ENCODE measurements at places on chromosomes 16 and 17. TPM values are rescaled to one million over a fixed set of nuclear protein-coding genes. Genes with fewer than 3 reads are reported as not detected.
A peak's percentile ranks its signal among the peaks of the same experiment; 100 is the strongest.

Gene ITGB4
- total RNA-seq, result 21.1 TPM

- H3K4me1 ChIP-seq, result peaks cover 16% of the 10 kb centered on the region
- DNase-seq, result no peak
- H3K36me3 ChIP-seq, result no peaks in the 10 kb centered on the region
- no peak overlapping the region for H3K27ac ChIP-seq
- no peak overlapping the region for H3K4me3 ChIP-seq
Measured at GRCh38 chr17:76378548-76379274, 5.7 kb upstream of the SPHK1 start.

DNA sequence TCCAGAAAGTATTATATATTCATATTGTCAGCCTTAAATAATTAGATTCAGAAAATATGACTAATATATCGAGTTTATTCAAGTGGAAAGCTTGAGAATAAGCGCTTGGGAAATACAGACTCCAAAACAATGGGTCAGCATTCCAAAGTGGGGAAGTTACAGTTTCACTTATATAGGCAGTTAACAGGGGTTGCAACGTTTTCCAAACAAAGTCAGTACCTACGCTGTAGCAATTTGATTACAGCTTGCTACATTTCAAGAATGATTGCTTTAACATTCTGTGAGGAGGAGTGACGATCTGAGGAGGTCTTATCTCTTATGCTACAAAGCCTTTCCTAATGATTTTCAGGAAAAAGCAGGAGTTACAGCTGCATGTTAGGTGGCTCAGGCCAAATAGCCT, 34.2 kb upstream of the HS3ST3A1 start:
- H3K27me3 ChIP-seq, result no peaks in the 10 kb centered on the region
- H3K4me1 ChIP-seq, result peaks cover 4% of the 10 kb centered on the region
- no peak overlapping the region for H3K27ac ChIP-seq
- no peaks in the 10 kb centered on the region for H3K36me3 ChIP-seq
- H3K4me3 ChIP-seq, result no peak overlapping the region

Gene EVPLL
- not detected for total RNA-seq

DNA sequence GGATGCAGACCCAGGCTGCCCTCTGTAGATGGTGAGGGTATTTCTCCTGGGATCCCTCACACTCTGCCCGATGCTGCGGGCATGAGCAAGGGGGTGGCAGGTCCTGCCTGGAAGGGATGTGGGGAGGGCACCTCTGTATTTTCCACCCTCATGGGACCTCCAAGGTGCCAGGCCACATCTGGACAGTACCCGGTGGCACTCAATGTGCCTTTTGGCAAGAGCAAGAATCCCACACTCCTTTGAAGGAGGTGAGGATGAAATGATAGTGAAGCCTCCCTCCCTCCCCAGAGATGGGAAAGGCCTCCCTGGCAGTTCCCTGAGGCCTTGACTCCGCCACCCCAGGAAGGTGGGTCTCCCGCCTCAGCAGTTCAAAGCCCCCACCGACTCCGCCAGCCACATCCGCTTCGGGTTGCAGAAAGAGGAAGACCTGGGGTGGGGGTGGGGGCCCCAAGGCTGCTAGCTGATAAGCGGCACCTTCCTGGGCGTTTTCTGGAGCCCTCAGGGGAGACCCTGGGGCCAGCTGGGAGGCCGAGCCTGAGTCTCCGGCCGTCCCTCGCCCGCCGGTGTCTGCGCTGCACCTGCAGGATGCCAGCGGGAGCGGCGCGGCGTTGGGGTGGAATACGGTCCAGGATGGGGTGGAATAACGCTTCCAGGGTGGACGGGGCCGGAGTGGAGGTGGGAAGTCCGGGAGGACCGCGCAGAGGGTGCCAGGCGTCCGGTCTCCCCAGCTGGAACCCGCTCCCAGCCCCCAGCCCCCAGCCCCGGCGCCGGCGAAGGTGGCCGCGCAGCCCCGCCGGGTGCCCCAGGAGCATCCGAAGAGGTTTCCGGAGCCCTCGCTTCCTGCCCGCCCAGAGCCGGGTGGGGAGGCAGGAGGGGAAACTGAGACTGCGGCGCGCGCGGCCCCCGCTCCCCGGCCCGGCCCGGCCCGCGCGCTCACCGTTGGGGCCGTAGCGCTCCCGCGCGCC, 718 bp downstream of the ATP2A3 start:
- H3K4me3 ChIP-seq, result peak overlapping the region; percentile 84
- peaks cover 54% of the 10 kb centered on the region for H3K4me1 ChIP-seq
- H3K36me3 ChIP-seq, result no peaks in the 10 kb centered on the region
- DNase-seq, result no peak
- H3K27me3 ChIP-seq, result no peaks in the 10 kb centered on the region

DNA sequence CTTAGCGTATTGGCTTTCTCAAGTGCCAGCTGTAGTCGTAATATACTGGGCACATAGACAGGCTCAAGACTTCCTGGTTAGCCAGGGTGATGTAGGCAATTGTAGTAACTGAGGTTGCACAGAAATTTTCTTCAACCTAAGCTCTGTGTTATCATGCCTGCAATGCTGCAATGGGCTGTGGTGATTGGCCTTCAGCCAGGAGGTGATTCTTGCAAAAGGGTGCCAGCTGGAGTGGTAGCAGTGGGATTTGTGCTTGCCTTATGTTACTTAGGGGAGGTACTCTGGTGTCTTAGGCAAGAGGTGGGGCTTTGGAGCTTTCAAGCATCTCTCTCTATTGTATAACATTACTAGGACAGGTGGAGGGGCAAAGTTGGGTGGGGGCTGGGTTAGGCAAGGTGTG, 495.1 kb downstream of the CDH11 start:
- H3K4me3 ChIP-seq, result no peak overlapping the region
- no peak for DNase-seq
- no peaks in the 10 kb centered on the region for H3K36me3 ChIP-seq
- H3K4me1 ChIP-seq, result peaks cover 19% of the 10 kb centered on the region
- H3K27me3 ChIP-seq, result no peaks in the 10 kb centered on the region
- H3K27ac ChIP-seq, result no peak overlapping the region

GRCh38 chr17:75133001-75133400, 1.5 kb upstream of the NT5C start:
- no peak for DNase-seq
- no peak overlapping the region for H3K27ac ChIP-seq
- H3K27me3 ChIP-seq, result no peaks in the 10 kb centered on the region
- no peak overlapping the region for H3K4me3 ChIP-seq

GRCh38 chr17:82691714-82692113, 6.8 kb downstream of the RAB40B start:
- H3K4me3 ChIP-seq, result no peak overlapping the region
- no peak for DNase-seq
- H3K27me3 ChIP-seq, result no peaks in the 10 kb centered on the region
- no peak overlapping the region for H3K27ac ChIP-seq
- peaks cover under 1% of the 10 kb centered on the region for H3K4me1 ChIP-seq

DNA sequence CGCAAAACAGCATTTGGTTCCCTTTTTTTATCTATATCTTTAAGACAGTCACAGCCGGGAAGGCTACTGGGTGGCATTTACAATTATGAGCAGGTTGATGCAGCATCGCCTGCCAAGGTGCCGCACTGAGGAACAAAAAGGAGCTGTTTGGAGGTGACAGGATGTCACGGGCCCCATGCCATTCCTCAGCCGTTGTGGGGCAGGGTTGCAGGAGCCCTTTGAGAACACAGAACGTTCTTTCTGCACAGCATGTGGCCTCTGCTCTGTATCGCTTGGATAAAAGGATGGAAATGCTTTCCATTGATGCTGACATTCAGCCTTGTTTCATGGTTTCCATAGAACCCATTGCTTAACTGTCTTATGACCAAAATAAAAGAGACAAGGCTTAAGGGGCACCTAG, 141.9 kb upstream of the CDH5 start:
- H3K27me3 ChIP-seq, result no peaks in the 10 kb centered on the region
- H3K4me1 ChIP-seq, result peaks cover 9% of the 10 kb centered on the region
- no peak overlapping the region for H3K27ac ChIP-seq
- no peak for DNase-seq

DNA sequence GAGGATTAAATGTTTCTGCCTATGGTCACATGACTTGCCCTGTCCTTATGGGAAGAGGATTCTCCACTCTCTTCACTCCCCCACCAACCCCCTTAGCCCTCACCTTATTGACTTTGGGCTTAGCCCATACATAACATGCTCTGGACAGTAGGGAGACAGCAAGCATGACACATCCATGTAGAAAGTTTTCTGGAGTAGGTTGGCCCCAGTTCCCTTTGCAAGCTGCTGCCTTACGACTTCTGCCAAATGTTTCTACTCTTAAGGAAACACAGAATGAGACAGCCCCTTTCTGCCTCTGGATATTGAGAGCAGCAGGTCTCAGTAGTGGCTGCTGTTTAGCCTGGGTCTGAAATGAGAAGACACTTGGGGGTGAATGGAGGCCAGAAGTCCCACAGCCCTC, 282.2 kb downstream of the MAP2K6 start:
- H3K27ac ChIP-seq, result no peak overlapping the region
- DNase-seq, result no peak
- no peaks in the 10 kb centered on the region for H3K27me3 ChIP-seq
- H3K4me1 ChIP-seq, result no peaks in the 10 kb centered on the region
- no peaks in the 10 kb centered on the region for H3K36me3 ChIP-seq

- peaks cover 78% of the 10 kb centered on the region for H3K4me1 ChIP-seq
- no peaks in the 10 kb centered on the region for H3K36me3 ChIP-seq
- no peak overlapping the region for H3K27ac ChIP-seq
- H3K4me3 ChIP-seq, result no peak overlapping the region
Measured at GRCh38 chr16:15970202-15970601, 20.8 kb downstream of the ABCC1 start.

GRCh38 chr16:86087896-86088230, 188.9 kb downstream of the IRF8 start:
- no peak overlapping the region for H3K4me3 ChIP-seq
- H3K27me3 ChIP-seq, result no peaks in the 10 kb centered on the region
- no peaks in the 10 kb centered on the region for H3K4me1 ChIP-seq

GRCh38 chr16:83470416-83470815, 337.4 kb upstream of the HSBP1 start:
- no peaks in the 10 kb centered on the region for H3K4me1 ChIP-seq
- no peaks in the 10 kb centered on the region for H3K36me3 ChIP-seq
- no peak overlapping the region for H3K4me3 ChIP-seq
- no peak overlapping the region for H3K27ac ChIP-seq
- no peak for DNase-seq
- no peaks in the 10 kb centered on the region for H3K27me3 ChIP-seq

Gene RHBDF2
- total RNA-seq, result 91.6 TPM

Gene POLDIP2
- total RNA-seq, result 68.2 TPM

- peaks cover 8% of the 10 kb centered on the region for H3K4me1 ChIP-seq
- no peak overlapping the region for H3K27ac ChIP-seq
- no peak for DNase-seq
- no peaks in the 10 kb centered on the region for H3K27me3 ChIP-seq
- H3K36me3 ChIP-seq, result no peaks in the 10 kb centered on the region
- H3K4me3 ChIP-seq, result no peak overlapping the region
Measured at GRCh38 chr16:3829631-3830536, 50.6 kb downstream of the CREBBP start.

Gene SRP68
- total RNA-seq, result 39.9 TPM

Gene NPIPA7
- 12.9 TPM for total RNA-seq

Gene OTOP2
- total RNA-seq, result not detected

GRCh38 chr17:50828508-50829170, 6.7 kb upstream of the WFIKKN2 start:
- H3K4me3 ChIP-seq, result no peak overlapping the region
- H3K27ac ChIP-seq, result no peak overlapping the region
- peaks cover 8% of the 10 kb centered on the region for H3K4me1 ChIP-seq
- H3K36me3 ChIP-seq, result no peaks in the 10 kb centered on the region
- no peak for DNase-seq

DNA sequence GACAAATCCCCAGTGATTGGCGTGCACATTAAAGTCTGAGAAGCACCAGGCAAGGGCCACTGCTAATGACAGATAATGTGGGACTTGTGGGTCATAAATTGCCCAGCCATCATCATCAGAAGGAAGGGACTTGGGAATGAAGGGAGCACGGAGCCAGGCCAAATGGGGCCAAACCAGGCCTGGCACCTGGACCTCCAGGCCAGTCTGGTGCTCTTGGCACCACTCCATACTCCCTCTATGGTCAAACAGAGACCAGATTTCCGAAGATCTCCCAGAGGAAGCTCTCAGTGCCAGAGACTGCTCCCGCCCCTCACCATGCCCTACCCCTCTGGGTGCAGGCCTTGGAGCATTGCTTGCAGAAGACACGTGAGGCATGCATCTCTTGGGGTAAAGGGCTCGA, 142.2 kb downstream of the CCDC182 start:
- H3K27me3 ChIP-seq, result no peaks in the 10 kb centered on the region
- H3K27ac ChIP-seq, result no peak overlapping the region
- H3K4me3 ChIP-seq, result no peak overlapping the region
- no peak for DNase-seq
- no peaks in the 10 kb centered on the region for H3K36me3 ChIP-seq
- peaks cover 43% of the 10 kb centered on the region for H3K4me1 ChIP-seq

DNA sequence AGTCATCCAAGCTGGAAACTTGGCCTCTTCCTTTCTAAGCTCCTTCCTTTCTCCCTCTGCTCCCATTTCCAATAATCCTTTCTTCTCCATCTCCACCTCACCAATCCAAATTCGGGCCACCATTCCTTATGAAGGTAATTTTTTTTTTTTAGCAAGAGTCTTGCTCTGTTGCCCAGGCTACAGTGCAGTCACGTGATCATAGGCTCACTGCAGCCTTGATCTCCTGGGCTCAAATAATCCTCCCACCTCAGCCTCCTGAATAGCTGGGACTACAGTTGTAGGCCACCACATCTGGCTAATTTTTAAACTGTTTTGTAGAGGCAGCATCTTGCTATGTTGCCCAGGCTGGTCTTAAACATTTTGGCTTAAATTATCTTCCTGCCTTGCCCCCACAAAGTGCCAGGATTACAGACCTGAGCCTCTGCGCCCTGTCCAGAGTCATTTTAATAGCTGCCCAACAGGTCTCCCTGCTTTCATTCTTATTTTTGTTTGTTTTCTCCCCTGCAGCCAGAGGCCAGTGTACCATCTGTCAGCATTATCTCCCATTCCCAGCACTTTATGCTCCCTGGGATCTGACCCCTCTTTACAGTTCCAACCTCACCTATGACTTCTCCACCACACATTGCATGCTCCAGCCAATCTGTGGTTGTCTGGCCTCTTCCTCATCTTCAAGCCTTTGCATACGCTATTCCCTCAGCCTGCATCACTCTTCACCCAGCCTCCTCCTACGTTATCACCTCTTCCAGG, 2.3 kb upstream of the GP2 start:
- no peaks in the 10 kb centered on the region for H3K36me3 ChIP-seq
- H3K4me3 ChIP-seq, result no peak overlapping the region
- no peaks in the 10 kb centered on the region for H3K4me1 ChIP-seq
- no peak for DNase-seq
- no peaks in the 10 kb centered on the region for H3K27me3 ChIP-seq

DNA sequence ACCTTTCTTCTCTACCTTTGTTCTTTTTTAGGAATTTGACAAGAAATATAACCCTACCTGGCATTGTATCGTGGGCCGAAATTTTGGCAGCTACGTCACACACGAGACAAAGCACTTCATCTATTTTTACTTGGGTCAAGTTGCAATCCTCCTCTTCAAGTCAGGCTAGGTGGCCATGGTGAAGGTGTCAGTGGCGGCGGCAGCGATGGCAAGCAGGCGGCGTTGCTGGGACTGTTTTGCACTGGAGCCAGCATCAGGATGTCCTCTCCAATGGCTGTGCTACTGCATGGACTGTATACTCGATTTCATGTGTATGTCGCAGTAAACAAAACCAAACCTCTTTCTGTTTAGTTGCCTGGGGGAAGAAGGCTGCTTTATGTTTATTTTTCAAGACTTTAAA, 5.9 kb downstream of the DYNLL2 start:
- H3K27me3 ChIP-seq, result no peaks in the 10 kb centered on the region
- no peak overlapping the region for H3K27ac ChIP-seq
- peaks cover 29% of the 10 kb centered on the region for H3K36me3 ChIP-seq
- H3K4me1 ChIP-seq, result peaks cover 52% of the 10 kb centered on the region
- DNase-seq, result no peak

Gene P2RX5
- total RNA-seq, result 2.3 TPM

GRCh38 chr17:15941781-15942180, 3.1 kb upstream of the ADORA2B start:
- no peak overlapping the region for H3K4me3 ChIP-seq
- H3K4me1 ChIP-seq, result peaks cover 8% of the 10 kb centered on the region
- no peak overlapping the region for H3K27ac ChIP-seq
- no peak for DNase-seq
- no peaks in the 10 kb centered on the region for H3K27me3 ChIP-seq
- H3K36me3 ChIP-seq, result no peaks in the 10 kb centered on the region
